ENCODE measurements at places on chromosomes 16 and 17. TPM values are rescaled to one million over a fixed set of nuclear protein-coding genes. Genes with fewer than 3 reads are reported as not detected.

DLX3 gene
- not detected for total RNA-seq

SLC52A1 gene
- under 0.01 TPM for total RNA-seq

RHBDF1 gene
- total RNA-seq = 49.9 TPM

TRIM72 gene
- total RNA-seq = not detected

PLA2G10 gene
- not detected for total RNA-seq
